Fibroblast of skin of back (primary cell): ENCODE measurements at places on chromosomes 2 and 18.

DNA sequence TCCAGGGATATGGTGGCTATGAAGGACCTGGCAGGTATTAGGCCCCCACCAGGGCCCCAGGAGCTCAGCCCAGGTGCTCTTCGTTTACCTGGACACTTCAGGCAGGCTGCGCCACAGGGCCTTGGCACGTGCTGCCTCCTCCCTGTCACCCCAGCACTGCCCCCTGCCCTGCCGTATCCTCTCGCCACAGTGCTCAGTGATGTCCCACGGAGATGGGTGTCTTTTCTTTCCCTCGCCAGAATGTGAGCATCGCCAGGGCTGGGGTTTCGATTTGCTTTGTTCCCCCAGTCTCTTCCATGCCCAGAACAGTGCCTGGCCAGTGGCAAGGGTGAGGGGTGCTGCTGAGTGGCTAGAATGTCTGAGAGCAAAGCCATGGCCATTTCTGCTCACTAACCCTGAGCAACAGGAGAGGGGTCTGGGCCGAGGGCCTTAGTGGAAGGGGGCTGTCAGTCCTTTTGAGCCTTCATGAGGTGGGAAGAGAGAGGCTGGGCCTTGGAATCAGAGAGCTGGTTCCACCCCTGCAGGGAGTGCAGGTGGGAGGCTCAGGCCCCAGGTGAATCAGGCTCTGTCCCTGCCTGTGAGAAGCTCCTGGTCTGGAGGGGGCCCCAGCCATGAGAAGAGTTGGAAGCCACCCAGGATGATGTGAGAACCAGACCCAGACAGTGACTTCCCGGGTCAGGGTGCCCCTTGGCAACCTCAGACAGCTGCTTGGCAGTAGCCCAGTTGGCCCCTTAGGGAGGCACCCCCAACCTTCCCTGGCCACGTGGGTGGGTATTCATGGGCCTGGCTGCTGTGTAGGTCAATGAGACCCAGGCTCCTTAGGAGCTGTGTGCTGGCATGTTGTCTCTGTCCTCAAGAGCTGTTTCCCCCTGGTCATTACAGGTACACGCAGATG lies 129.9 kb upstream of the HS6ST1 start:
- DNase-seq: no peak

GRCh38 chr18:46169464-46169941 lies 65.3 kb downstream of the HAUS1 start:
- DNase-seq: peak; percentile 82

DNA sequence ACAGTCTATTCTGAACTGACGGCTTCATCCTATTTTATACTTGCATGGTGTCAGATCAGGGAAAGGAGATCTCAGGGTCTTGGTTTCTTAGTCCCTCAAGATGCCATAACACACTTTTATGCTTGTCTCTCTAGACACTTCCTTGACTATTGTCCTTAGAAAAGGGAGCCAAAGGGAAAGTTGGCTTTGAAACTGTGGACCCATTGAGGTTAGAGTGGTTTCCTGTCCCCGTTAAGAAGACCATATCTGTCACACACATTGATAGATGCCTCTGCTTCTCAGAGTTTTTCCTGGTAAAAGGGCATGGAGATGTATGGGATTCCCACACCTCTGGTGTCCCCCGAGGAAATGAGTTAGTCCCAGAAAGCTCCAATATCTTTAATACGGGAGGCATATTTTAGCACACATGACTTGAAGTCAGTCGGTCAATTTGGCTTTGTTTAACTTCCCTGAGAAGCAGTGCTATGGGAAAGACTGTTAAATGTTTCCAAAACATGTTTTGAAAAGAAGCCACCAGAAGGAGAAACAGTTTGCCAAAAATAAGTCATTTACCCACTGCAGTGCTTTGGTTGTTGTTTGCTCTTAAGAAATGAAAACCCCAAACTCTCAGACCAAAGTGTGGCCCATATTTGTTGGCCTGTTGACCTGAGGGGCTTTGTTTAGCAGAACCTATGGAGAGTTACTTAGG lies 133.4 kb upstream of the CXCR4 start:
- no peak for DNase-seq

- DNase-seq: no peak
Observed at GRCh38 chr2:177078416-177078815, 134.2 kb upstream of the HNRNPA3 start.

DNA sequence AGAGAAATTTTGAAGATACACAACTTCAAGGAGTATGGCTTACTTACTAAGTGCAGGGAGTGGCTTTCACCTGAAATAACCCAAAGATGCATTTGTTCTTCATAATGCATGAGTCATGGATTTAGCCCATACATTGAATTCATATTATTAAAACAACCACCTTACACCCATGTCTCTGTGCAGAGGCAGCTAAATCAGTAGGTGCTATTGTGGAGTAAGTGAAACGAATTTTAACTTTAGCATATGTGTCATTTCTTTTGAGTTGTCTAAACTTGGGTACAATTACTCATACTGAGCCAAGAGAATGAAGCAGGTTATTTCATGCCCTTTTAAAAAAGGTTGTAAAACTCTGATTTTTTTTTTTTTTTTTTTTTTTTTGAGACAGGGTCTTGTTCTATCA lies 11.0 kb upstream of the ANKRD29 start:
- no peak for DNase-seq
